ENCODE measurements at places on chromosomes 1 and 21. TPM values are rescaled to one million over a fixed set of nuclear protein-coding genes. Genes with fewer than 3 reads are reported as not detected.

ESRRG gene
- 0.16 TPM for total RNA-seq

RHEX gene
- total RNA-seq, result 0.98 TPM

DNM3 gene
- total RNA-seq, result 5.1 TPM

GRCh38 chr1:12601700-12602658 is 16.0 kb downstream of the DHRS3 start:
- DNase-seq, result no peak

- no peak for DNase-seq
Measured at GRCh38 chr1:201628490-201628889, 89.6 kb downstream of the NAV1 start.

- DNase-seq, result no peak
Measured at GRCh38 chr1:60705026-60705425, 377.3 kb upstream of the NFIA start.
